Amniotic stem cell (primary cell): ENCODE measurements at places on chromosomes 6 and 20.

DNA sequence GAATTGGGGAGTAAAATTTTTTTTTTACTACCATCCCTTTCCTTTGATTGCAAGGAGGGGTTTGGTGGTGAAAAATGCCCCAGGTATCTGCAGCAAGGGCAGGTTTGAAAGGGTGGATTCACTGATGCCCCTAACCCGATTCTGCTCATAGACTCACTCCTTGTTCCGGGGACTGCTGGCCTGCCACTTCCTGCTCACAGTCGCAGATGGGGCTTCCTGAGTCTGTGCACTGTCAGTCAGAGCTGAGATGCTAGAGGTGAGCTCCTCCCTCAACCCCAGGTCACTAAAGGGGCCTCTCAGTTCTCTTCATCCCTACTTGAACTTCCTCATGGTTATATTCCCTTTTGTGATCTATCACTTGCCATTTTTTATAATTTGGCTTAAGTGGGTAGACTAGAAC is 357.9 kb downstream of the FARS2 start:
- DNase-seq = no peak

DNA sequence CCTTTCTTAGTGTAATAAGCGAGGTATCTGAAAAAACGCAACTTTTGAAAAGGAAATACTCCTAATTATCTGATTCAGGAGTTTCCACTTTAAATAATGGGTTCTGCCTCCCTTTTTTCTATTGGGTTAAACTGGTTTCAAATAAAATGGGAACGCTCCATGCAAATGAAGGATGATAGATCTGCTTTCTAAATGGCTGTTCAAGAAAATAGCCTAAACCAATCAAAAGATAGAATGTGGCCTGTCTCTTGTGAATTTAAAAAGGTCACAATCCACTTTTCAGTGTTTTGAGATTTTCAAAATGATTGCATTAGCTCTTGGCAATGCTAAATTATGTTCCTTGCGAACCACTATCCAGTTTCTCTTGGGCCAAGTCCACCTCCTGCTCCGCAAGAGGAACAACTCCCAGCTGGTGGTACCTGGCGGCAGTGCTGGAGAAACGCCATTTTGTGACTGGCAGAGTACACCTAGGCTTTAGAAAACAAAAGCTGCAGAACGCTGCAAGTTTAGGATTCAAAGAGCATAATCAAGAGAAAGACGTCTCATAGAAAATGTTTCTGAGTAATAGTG is 56.7 kb downstream of the TRIM38 start:
- no peak for DNase-seq

DNA sequence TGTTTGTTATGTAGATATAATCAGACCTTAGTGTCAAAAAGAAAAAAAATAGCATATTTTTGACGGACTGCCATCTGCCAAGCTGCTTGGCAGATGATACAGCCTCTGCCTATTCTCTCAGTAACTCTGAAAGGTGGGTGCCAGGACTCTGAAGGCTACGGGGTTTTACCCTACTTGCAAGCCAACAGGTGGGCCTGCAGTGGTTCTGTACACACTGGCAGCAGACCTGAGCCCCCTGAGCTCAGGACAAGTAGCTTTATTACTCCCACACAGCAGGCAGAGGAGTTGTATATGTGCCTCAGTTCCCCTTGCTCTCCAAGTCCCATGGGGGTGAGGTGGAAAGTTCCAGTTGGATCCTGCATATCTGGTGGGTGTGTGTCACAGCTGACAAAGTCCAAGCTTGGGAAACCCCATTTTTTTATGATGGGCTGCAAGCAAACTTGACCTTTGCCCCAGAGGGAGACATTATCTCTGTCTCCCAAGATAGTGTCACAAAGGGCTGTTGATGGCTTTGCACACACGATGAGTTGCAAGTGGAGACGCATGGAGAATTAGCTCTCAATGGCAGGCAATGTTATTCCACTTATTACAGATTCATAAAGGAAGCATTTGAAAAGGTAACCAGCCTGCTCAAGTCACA is 20.5 kb upstream of the AFDN start:
- no peak for DNase-seq

DNA sequence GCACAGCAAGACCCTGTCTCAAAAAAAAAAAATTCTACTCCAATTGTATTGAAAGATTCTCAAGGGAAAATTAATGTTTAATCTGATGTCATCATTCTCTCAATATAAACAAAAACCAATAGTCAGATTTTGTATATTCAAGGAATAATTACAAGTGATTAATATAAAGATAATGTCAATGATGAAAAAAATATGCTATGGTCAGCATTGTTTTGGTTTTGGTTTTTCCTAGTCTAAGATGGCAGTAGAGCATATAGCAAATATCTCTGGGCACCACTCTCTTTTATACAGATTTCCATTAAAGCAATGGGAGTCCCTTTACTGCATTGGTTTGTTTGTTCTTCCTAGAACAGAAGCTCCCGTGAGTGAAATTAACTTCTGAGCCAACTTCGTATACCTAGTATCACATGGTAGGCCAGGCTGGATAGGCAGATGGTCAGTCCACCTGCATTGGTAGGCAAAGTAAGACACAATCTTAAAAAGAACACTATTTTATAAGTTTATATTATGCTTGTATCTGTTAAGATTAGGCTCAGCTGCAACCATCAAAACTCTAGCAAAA is 523.8 kb upstream of the JARID2 start:
- DNase-seq = no peak

GRCh38 chr6:91167846-91168245 is 581.0 kb upstream of the MAP3K7 start:
- no peak for DNase-seq

DNA sequence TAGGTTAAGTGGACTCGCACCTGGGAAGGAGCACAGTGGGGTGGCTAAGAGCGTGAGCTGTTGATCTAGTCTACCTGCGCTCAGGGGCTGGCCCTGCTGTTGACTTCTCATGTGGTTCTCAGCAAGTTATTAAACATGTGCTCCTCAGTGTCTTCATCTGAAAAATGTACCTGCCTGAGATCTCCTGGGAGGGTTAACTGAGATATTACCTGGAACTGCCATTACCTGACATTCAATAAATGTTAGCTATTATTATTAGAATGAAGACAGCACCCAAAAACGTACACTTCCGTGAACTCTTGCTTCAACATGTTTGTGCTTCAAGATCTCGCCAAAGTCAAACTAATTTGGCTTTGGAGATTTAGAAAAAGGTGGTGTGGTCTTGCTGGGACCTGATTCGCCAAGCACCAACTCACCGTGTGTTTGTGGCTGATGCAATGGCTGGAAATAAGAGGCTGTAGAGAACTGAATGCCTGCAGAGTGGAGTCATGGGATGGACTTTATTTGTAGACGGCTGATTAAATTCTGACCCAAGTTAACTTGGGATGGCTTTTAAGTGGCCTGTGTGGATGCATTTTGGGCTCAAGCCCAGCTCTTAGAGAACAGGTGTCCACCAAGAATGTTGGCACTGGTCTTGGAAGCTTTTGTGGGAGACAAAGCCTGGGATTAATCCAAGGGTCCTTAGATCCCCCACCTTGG is 692.9 kb downstream of the QKI start:
- DNase-seq = no peak

DNA sequence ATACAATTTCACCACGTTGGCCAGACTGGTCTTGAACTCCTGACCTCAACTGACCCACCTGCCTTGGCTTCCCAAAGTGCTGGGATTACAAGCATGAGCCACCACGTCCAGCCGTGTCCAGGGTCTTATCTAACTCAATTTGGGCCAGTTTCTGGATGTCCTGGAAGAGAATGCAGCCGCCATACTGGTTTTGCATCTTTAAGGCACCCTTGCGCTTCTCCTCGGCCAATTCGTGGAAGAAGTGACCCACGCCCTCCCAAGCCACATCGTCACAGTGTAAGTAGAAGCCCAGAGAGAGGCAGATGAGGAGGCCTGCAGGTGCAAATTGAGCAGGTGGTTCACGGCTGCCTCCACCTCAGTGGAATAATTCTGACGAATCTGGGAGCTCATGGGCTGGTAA is 3.7 kb upstream of the ZNF335 start:
- DNase-seq = no peak

GRCh38 chr6:128241216-128241615 is 279.2 kb downstream of the PTPRK start:
- DNase-seq = no peak
